ENCODE measurements at places on chromosomes 6 and 20.

- DNase-seq: no peak
Observed at GRCh38 chr6:134169871-134170486, 117.6 kb upstream of the SLC2A12 start.

DNA sequence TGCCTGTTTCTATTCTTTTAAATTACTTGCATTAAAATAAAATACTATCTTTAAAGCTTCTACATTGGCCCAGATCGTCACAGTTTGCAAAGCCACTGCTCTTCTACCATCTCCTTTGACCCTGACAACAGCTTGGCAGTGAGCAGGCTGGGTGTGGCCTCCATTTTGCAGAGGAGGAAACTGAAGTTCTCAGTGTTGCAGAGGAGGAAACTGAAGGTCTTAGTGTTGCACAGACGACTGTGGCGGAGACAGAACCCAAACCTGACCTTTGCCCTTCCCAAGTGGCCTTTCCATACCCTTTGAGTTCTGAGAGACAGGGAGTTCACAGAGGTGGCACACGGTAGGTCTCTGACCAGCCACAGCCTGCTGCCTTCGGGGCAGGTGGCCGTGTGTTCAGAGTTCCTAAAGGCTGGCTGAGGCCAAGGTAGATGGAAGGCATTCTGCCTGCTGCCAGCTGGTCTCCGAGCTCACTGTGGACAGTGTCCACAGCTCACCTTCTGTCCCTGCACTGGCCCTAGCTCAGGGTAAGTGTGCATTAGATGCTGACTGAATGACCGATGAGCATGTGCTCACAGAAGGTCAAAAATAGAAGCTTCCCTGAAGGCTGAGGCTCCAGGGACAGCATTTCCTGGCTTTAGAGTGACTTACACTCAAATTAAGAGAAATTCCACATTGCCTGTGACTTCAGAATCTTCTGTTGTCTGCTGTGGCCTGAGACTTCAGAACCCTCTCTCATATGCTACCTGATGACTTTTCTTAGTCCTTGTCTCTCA lies 113.5 kb upstream of the SLC24A3 start:
- DNase-seq: no peak

GRCh38 chr6:32968867-32969684 lies 682 bp downstream of the BRD2 start:
- peak; percentile 85 for DNase-seq

DNA sequence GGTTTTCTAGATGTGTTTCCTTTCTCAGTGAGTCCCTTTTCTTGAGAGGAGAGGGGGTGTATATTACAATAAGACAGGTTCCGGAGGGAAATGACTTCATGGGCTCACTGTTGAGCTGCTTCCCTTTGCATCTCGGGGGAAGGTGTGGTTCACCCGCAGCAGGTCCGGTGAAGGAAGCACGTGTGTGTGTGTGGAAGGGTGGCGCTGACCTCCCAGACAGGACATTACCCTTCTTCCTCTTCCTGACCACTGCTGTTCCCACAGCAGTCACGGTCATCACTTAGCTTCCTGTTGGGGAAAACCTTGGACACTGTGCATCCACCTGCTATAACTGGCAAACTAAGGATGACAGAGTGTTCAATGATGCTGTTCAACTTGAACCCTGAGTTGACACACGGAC lies 83.6 kb downstream of the PLEKHG1 start:
- DNase-seq: no peak

DNA sequence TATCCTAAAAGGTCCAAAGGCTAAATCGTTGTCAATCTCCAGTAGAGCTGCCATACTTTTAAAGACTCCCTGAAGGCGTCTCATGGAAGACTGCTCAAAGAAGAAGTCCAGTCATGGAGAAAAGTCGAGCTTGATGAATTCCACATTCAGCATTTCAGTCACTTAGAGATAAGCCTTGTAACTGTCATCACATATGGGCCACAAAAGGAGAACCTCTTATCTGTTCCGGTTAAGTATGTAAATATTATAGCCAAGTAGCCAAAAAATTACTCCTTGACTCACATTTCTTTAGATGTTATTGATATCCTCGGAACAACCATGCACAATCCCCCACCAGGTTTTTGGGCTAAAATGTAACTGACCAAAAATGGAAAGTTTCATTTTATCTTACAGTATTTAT lies 9.8 kb upstream of the CNKSR3 start:
- DNase-seq: no peak

GRCh38 chr6:46015119-46015968 lies at the start of gene CLIC5:
CLIC5 (minus strand) TSS chr6:46015860; CDS start chr6:46015542, 318 bp downstream.
- DNase-seq: no peak

DNA sequence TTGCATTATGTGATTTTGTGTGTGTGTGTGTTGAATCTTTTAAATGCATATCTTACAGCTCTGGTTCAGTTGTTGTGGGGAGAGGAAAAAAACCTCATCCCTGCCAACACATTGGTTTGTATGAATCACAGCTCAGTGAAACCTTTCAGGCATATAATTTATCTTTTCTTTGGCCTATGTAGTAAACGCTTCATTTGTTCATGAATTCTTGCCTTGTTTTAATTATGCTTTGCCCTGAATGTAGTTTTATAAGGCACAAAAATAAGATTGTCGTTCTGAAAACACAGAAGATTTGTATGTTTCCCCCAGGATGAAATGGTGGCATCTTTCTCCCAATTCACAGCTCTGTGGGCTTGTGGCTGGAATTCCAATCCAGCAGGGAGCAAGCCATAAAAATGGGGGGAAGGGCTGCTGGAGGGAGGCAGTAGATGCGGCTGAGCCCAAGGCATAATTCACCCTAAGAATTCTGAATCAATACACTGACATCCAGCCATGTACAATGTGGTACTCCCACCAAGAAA lies 45.1 kb downstream of the BCAS1 start:
- no peak for DNase-seq

DNA sequence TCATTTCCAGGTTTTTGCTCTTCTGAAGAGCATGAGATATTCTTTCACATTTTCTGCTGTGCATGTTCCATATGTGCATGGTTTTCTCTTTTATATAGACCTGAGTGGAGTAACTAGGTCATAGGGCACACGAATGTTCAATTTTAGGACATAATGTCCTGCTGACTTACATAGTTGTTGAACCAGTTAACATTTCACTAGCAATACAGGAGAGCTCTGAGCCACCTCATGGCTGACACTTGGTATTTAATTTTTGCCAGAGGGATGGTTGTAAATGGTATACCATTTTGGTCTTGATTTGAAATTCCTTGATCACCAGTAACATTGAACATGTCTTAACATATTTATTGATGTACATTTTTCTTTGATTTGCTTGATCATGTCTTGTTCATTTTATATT lies 38.3 kb downstream of the IGF2R start:
- no peak for DNase-seq

GRCh38 chr20:63099456-63100173 lies 92.9 kb upstream of the BHLHE23 start:
- no peak for DNase-seq

DNA sequence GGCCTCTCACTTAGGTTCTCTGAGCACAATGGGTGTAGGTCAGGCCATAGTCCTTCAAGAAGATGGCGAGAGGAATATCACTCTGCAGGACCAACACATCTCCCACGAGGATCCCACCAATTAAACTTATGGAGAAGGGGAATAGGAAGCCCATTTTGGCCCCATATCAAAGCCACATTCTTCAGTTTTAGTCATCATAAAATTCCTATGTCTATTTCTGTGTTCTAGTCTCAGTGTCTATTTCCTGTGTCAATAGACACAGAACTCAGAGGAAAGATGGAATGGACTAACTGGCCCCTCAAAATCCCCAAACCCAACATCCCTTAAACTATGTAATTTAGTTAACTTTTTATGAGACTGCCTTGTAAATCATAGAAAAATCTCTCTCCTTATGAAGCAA lies 216.8 kb downstream of the HACE1 start:
- no peak for DNase-seq

- DNase-seq: peak; percentile 43
Observed at GRCh38 chr6:31007694-31008093, 2.6 kb upstream of the MUC22 start.

GRCh38 chr6:43856005-43856765 lies 86.2 kb downstream of the VEGFA start:
- peak; percentile 8 for DNase-seq

DNA sequence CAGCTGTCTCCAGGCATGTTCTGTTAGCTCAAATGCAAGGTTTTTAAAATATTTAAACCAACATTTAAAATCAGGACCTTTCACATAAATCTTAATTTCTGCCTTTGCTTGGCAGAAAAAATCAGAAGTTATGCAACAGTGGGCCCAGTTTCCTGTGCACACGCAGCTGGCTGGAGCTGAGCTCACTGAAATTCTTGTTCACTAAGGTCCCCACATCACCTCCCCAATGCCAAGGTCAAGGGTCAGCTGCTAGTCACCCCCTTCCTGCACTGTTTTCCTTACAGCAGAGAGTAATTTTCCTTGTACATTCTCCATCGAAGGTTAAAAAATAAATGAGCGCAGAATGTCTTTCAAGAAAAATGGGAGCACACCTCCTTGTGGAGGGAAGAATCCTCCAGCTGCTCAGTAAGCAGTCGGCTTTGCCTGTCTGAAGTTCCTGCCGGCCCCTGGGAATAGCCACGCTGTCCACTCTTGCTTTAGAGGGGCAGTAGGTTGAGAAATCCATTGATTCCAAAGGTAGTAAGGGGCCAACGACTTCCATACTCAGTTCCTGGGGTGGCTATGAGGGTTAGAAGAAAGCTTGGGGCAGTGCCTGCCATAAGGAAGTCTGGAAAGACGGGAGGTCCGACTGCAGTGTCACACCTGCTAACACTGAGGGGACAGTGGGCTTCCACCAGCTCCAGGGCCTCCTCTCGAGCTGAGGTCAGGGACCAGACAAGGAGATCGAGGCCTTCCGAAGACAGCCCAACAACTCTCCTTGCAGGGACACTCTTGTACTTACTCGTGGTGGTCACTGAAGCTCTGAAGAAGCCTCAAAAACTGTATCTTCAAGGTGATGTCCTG lies 56.8 kb downstream of the MYH7B start:
- no peak for DNase-seq

GRCh38 chr6:112275365-112275764 lies 21.0 kb upstream of the LAMA4 start:
- DNase-seq: no peak

GRCh38 chr6:22219925-22220324 lies 76.9 kb downstream of the PRL start:
- no peak for DNase-seq

DNA sequence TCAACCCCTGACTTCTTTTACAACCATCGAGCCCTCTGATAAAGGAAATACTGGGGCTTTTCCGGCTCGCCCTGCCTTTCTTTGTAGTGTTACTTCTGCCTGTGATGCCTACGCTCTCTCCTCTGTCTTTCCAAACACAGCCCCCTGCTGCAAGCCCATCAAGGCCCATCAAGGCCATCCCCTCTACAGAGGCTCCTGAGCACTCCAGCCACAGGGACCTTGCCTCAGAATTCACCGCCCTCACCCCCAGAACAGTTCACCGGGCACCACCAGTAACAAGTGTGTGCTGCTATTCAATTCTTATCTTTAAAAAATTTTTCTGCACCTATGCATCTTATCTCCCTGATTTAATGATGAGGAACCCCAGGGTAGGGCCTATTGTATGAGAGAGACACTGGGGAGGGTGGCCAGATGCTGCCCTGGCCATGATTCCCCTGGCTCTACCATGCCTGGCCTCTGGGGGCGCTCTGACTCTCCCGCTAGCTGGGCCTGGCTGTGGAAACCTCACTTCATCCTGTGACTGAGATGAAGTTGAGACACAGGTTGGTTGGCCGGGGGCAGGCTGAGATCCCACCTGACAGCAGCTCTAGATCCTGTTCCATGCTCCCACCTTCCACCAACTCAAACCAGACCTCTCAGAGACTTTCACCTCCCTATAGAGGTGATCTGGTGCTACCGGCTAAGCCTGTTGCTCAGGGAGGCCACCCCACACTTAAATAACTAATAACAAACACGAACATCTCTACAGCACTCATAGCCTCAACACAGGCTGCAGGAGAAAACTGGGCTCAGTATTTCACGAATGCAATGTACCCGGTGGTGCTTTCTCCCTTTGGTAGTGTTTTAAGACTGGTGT lies 19.2 kb upstream of the GLP1R start:
- no peak for DNase-seq

GRCh38 chr20:63452341-63452740 lies 20.1 kb downstream of the KCNQ2 start:
- DNase-seq: no peak

GRCh38 chr6:7773322-7773721 lies 47.4 kb downstream of the BMP6 start:
- DNase-seq: no peak
